Activated naive CD4-positive, alpha-beta T cell treated with anti-CD3 and anti-CD28 coated beads, Interleukin-2, amount 50 U/mL, for 16 hours (primary cell): ENCODE measurements at places on chromosomes 12 and 14.
A peak's percentile ranks its signal among the peaks of the same experiment; 100 is the strongest.

DNA sequence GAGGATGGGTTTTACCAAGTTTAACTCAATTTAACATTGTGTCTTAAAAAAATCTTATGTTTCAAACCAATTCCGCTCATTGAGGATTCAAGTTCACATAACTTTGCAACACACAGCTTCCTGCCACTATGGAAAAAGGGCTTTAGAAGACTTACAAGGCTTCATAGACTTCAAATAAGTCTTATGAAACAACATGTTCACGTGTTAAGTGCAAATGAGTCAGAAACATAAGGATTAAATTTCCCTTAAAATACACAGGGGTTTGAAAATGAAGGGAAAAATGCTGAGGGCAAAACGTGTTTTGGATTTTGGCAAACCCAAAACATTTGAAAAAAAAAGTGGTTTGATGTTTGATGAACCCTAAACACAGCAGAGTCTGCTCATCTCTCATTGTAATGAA is 364.8 kb downstream of the BMP4 start:
- DNase-seq: no peak

DNA sequence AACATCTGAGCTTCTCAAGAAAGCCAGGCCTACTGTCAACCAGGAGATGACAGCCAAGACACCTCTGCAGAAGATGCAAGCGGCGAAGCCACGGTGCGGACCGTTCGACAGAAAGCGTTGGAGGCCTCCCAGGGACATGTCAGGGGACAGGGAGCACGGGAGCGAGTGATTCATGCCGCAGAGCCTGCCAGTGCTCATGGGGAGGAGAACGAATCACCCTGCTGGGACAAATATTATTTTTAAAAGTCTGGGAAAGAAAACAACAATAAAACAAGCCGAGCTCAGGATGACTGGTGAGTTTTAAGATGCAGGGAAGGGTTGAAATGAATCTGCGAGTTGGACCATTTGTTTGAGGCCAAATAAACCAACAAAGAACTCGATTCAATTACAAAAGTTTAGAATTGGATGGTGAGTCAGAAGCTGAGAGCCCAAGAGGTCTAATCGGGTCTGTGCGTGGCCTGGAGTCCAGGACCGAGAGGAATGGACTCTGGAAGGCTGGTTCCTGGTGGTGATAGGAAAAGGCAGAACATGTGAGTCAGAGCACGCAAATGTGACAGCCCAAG is 91.0 kb downstream of the RBM19 start:
- no peak for DNase-seq

- no peak for DNase-seq
Observed at GRCh38 chr14:70654632-70655031, 12.9 kb downstream of the TTC9 start.

GRCh38 chr12:100789146-100789545 is 5.4 kb upstream of the ANO4 start:
- no peak for DNase-seq

- no peak for DNase-seq
Observed at GRCh38 chr12:106137530-106138356, 1.0 kb downstream of the NUAK1 start.

GRCh38 chr12:95351748-95352147 is 122.2 kb upstream of the METAP2 start:
- no peak for DNase-seq

DNA sequence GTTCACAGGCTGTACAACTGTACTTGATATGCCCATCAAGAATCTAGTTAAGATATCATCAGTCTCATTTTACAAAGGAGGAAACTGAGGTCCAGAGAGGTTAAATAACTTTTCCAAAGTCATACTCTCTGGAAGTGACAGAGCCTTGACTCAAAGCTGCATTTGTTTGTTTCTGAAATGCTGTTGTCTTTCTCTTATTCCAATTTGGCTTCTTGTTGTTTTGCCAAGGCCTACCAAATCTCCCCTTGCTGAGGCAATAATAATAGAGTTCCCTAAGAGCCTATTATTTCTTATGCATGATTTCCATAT is 79.8 kb upstream of the C12orf71 start:
- no peak for DNase-seq

- DNase-seq: peak; percentile 95
Observed at GRCh38 chr12:6961278-6961694, 9.2 kb downstream of the PHB2 start.

GRCh38 chr14:95536671-95537070 is 1.8 kb downstream of the GLRX5 start:
- no peak for DNase-seq

DNA sequence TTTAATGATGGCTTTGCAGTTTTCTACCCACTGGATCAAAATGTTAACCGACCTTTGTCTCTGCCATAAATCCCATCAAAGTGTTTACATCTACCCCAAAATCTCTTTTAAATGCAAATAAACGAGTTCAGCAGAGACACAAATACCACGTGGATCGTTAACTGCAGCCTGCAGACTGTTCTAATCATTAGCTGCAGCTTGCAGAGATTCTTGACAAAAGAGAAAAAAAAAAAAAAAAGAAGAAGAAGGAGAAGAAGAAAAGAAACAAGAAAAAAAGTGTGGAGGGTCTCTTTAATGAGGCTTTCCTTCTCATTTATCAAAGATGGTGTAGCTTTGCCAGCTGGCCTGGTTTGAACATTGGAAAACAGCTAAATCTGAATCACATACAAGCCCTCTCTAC is 275.7 kb downstream of the NEDD1 start:
- DNase-seq: no peak

DNA sequence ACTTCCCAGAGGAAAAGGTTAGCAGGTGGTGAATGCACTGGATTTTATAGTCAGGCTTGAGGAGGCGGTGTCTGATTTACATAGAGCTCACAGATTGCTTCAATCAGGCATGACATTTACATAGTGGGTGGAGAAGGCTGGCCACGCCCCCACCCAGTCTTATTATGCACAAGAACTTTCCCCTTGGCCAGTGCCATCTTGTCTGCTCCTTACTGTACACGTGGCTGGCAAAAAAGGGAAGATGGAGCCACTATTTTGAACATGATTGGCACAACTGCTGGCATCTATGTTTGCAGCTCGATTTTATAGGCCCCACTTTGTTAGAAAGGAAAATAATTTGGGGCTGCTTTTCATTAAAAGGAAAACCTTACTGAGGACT is 10.9 kb upstream of the LGMN start:
- DNase-seq: peak; percentile 25

GRCh38 chr12:66640691-66641460 is 38.0 kb downstream of the GRIP1 start:
- DNase-seq: no peak

DNA sequence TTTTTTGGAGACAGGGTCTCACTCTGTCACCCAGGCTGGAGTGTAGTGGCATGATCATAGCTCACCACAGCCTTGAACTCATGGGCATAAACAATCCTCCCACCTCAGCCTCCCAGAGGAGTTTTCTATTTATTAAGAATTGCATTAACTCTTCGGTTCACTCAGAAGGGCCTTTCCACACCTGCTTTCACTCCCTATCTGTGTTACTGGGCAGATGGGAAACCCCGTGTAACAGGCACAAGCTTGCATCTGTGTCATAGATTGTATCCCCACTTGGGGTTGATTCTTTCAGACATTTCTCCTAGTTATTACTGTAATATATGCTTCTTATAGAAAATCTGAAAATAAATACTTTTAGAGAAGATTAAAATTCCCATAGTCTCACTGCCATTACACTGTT is 38.7 kb downstream of the STX2 start:
- no peak for DNase-seq

DNA sequence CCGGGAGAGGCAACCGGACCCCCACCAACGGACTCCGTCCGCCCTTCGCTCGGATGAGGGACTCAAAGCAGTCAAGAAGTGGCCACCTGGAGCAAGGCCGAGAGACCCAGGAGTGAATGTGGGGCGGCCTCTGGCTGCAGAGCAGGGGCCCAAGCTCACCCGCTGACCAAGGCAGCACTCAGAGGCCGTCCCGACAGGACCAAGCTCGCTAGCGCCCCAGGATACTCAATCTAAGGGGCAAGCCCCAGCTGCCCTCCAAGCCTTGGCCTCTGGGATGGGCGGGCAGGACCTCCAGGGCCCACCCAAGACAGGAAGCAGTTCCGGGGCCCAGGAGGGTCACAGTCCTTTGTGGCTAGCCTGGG is 936 bp downstream of the AKT1 start:
- DNase-seq: no peak

GRCh38 chr12:120136093-120136770 is 19.7 kb upstream of the RAB35 start:
- DNase-seq: no peak

DNA sequence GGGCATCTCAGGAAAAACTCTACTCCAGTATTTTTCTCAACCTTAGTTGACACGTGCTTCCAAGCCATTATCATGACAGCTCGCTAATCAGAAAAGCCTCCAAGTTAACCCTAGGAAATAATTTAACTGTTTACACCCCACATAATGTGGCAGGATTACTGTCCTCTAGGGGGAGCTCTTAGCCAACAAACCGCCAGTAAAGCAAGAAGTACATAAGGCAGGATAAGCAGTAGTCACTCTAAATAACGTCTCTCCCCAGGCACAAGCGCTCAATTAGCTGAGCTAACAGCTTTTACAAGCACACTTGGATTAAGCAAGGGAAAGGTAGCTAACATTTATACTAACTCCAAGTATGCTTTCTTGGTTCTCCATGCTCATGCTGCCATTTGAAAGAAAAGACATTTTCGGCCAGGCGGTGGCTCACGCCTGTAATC is 22.8 kb downstream of the APOBEC1 start:
- no peak for DNase-seq

GRCh38 chr12:127632461-127632860 is 634.5 kb upstream of the TMEM132C start:
- DNase-seq: no peak

DNA sequence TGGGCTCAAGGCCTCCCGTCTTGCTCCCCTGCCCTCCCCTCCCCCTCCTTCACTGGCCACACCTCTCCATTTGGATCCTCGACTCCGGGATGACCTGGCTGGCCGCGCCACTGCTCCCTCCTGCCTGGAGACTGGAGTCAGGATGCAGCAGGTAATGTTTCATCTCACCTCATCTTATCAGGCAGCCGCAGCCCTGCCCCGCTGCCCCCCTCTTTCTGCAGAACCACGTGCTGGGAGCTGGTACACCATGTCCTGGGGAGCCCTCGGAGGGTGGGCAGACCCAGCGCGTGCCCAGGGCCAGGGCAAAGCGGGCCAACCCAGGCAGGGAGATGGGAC is 31.1 kb downstream of the BEGAIN start:
- no peak for DNase-seq

DNA sequence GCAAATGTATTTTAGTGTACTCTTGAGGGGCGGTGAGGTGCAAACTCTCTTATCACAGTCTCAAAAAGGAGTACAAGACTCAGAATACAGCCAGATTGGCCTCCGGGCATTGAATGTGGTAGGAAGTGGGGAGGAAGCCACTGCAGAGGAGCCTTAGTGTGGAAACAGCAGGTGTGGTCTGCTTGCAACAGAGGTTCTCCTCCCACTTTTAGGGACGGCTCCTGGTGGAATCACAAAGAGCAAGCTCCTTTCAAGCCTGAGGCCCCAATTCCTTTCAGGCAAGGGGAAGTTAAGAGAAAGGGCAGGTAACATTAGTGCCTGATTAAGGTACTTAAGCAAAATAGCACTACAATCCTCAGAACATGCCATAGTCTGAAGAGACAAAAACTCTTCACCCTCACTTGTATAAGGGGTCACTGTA is 23.7 kb upstream of the SLC2A3 start:
- DNase-seq: no peak

DNA sequence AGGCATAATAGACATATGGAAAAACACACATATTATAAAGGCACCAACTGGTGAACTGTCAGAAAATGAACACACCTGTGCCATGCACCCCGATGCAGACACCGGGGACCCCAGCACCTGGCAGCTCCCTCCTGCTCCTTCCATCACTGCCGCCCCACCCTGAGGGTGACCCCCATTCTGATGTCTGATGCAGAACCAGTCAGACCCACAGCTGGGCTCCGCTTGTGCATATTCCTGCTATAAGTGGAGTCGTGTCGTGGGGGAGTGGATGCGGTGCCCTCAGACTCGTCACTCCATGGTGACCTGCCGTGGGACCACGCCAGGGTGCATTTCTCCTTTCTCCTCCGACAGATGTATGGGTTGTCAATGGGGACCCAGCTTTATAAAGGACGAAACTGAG is 45.7 kb upstream of the MEG3 start:
- DNase-seq: no peak

GRCh38 chr12:77494296-77494695 is 336.4 kb upstream of the NAV3 start:
- no peak for DNase-seq

GRCh38 chr14:79287976-79288375 is 923.3 kb downstream of the DIO2 start:
- DNase-seq: no peak

- DNase-seq: no peak
Observed at GRCh38 chr14:32932302-32932913, 6.3 kb upstream of the NPAS3 start.

GRCh38 chr12:73445658-73446324 is 1091.8 kb upstream of the ATXN7L3B start:
- DNase-seq: no peak
